ENCODE measurements at places on chromosomes 1 and 21.

DNA sequence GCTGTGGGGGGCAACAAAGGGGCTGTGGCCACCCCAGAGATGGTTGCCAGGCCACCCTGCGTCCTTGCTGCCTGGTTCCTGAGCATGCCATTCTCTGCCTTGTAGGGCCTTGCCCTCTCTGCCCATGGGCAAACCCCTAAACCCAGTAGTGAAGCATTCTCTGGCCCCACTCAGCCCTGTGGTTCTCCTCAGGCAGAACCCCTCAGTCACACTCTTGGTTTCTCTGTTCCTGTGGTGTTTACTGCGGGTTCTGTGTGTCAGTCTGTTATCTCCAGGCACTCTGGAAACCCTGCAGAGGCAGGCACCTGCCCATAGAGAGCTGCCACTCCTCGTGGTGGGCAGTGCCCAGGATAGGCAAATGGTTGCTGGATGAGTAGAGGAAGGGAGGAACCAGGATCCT is 41.1 kb upstream of the IL19 start:
- no peak for DNase-seq

GRCh38 chr1:185693654-185694053 is 40.5 kb upstream of the HMCN1 start:
- no peak for DNase-seq

GRCh38 chr1:54297596-54298283 is 97.8 kb downstream of the MRPL37 start:
- no peak for DNase-seq

DNA sequence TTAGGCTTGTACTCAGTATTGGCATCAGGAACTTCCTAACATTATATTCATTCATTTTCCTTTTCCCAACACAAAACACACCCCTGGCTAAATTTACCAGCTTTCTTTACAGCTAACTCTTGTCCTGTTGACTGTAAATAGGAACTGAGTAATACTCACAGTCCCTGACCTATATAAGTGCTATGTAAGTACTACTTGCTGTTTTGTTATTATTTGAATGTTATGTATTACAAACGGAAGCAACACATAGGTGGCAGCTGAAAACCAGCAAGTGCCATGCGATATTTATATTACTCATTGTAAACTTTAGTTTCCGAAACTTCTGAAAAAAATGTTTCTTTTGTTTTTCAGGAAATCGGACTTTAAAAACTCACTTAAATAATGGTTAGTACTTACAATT is 21.5 kb downstream of the PTGER3 start:
- no peak for DNase-seq

- DNase-seq = peak; percentile 48
Measured at GRCh38 chr1:218347723-218348627, 2.8 kb downstream of the TGFB2 start.

DNA sequence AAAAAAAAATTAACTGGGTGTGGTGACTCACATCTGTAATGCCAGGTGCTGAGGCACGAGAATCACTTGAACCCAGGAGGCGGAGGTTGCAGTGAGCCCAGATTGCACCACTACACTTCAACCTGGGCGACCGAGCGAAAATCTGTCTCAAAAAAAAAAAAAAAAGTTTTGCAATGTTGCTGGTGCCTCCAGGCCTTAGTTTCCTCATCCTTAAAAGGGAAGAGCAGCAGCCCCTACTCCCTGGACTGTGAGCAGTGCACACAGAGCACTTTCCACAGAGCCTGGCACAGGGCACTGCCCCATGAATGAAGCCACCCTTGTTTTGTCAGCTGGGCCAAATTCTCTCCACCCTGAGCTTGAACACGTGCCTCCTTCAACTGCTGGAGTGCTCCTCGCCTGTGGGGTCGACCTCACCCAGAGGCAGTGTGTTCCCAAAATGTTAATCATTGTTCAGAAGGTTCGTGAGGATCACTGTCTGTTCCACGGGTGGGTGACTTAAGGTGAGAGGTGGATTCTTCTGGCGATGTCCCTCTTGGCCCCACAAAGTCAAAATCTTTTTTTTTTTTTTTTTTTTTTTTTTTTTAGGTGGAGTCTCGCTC is 152.1 kb upstream of the TMEM51 start:
- no peak for DNase-seq

DNA sequence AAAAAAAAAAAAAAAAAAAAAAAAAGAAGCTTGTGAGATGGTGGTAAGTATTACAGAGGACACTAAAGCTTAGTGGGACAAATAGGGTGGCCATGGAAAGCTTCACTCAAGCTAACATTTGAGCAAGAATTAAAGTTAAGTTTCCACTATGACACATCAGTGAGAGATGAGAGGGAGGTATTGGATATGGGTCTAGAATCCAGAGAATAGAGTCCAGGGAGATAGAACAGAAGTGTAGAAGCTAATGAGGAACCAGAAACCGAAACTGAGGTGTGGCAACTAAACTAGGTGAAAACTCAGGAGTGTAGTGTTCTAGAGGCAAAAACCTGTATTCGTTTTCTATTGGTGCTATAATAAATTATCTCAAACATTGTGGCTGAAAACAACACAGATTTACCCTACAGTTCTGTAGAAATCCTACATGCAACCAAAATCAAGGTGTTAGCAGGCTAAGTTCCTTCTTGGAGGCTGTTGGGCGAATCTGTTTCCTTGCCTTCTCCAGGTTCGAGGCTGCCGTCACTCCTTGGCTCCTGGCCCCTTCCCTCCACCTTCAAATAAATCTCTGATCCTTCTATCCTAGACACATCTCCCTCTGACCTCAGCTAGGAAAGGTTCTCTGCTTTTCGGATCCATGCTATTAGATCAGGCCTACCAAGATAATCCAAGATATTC is 36.2 kb downstream of the PTP4A2 start:
- DNase-seq = no peak

DNA sequence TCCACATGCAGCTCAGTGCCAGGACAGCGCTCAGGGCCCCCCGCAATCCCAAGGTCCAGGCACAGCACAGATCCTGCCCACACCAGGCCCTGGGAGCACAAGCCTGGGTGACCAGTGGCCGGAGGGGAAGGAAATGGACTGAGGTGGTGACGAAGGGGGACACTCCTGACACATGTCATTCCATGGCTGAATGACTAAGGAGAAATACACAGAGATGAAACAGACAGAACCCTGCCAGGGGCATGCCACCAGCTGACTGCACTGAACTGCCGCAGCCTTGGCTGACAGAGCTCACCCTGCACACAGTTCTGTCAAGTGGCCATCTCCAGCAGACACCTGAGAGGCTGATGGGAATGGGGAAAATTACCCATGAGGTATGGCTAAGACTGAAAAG is 56.1 kb downstream of the HSF2BP start:
- DNase-seq = peak; percentile 9

GRCh38 chr1:37561133-37562132 is 4.7 kb downstream of the DNALI1 start:
- peak; percentile 87 for DNase-seq

GRCh38 chr1:2601721-2602303 is 15.2 kb downstream of the PRXL2B start:
- no peak for DNase-seq

DNA sequence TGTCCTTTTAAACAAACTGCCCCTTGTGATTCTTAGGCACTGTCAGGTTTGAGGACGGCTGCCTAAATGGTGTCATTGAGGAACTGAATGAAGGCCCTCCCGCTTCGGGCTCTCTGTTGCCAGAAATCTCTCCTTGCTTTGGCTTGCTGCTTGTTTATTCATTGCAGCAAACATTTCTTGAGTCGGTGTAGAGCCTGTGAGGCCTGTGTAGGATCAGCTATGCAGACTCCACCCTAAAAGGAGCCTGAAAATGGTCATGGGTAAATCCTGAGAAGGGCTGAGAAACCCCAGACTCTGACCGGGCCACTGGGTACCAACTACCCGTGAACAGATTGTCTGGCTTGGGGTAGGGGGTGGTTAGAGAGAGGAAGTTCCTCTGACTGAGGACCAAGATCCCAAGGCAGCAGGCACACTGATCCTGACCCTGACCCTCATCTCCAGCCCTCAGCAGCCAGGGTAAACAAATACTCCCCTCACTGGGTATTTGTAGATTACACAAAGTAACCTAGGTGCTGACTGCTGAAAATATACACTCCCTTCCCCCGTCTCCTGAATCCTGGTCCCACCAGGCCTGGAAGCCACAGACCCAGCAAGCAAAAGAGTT is 3.1 kb downstream of the IL6R start:
- DNase-seq = no peak

GRCh38 chr1:170491291-170491690 is 40.7 kb upstream of the GORAB start:
- DNase-seq = no peak

DNA sequence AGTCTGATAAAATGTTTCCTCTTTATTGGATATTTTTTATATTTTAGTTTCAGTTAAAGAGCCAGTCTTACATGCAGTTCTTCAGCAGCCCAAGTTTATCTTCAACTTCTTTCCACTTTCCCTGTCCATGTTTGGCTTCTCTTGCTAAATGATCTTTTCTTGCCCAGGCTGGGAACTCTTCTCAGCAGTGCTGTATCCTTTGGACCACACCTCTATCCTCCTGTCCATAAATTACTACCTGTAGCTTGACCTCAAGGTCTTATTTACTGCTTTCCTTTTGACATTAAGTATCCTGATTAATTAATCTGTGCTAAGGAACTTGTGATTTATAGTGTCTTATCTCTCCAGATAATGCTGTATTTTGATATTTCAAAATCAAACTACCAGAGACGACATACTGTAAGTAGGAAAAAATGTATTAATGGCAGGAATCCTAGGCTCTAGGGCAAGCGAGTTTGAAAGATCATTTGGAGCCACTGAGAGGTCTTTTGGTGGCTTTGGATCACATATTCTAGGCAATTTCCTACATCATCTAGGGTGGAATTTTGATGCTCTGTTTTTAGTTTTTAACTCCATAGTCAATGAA is 20.5 kb upstream of the PDC start:
- DNase-seq = no peak

DNA sequence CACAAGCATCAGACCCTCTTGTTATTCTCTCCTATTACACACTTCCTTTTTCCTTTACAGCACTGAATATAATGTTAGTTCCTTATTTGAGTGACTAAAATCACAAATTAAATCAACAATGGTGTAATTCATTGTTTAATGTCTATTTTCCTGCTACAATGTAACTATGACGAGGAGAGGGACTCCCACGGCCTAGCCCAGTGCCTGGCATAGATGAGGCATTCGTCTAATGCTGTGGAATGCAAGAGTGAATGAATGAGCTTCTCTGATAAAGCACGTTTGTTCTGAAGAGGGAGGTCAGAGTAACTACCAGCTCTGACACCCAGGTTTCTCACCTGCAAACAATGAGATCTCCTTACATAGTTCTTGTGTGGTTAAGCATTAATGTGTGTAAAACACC is 479.4 kb downstream of the OMA1 start:
- DNase-seq = no peak

DNA sequence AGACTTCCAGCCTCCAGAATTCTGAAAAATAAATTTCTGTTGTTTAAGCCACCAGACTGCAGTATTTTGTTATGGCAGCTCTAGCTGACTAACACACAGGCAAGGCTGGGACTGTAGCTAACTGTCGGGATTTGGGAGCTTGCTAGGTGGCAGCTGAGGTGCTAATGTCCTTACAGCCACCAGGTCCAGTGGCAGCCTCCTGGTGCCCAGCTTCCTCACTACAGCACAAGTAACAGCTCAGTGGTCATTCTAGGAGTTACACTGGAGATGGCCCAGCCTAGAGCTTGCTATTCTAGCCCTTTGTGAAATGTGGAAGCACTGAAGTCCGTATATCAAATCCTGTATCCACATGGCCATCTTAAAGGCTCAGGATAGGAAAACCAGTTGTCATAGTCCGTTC is 4.3 kb upstream of the C1orf115 start:
- no peak for DNase-seq

DNA sequence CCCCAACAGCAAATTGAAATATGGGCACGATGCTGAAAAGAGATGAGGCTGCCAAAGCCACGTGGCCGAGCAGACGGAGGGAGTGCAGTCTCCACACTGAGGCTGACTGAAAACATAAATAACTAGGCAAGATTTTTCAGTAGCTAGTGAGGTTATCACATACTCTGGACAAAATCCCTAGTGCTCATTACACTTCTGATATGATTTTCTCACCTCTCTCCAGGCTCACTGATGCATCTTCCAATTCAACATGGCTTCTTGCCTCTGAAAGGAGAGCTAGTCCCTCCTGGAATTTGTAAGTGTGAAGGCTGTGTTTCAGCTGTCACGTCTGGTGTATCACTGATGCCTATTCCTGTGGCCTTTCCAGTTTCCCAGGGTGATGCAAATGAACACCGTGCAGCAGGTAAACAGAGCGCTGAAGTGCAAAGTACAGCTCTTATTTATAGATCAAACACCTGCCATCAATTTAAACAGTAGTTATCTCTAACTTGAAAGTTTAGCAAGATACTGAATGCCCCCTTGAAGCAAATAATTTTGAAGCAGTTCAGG is 656.1 kb downstream of the KIF26B start:
- DNase-seq = peak; percentile 81

DNA sequence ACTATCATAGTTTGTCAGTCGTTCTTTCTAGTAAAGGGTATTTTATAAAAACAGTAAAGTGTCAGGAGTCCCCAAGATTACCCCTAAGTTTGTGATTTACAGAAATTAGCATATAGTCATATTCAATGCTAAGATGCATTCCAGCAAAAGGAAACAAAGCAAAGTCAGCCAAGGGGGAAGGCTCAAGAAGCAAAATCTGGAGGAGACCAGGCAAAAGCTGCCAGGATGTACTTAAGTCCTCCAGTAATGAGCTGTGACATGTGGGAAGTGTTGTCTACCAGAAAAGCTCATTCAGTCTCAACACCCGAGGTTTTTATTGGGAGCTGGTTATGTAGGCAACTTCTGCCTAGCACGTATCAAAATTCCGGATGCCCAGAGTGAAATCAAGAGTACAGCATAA is 373.4 kb upstream of the TMPRSS15 start:
- no peak for DNase-seq

GRCh38 chr1:56834137-56834900 is 15.1 kb upstream of the FYB2 start:
- no peak for DNase-seq

DNA sequence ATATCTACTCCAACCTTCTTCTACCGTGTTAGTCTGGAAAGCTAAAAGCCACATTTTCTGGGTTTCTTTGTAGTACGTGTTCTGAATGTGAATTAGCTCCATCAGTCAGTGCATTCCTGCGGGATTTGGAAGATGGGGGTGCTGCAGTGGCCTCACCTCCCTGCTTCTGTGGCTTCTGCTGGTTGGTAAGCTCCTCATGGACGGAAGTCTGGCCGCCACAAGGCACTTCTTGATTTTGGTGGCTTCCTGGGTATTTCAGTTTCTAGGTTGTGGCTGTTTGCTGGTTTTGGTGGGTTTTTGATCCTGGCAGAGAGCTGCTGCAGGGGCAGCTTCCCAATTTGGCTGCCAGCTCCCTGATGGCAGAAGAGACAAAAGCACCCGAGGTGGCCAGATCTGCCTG is 20.9 kb upstream of the TACSTD2 start:
- DNase-seq = no peak

- no peak for DNase-seq
Measured at GRCh38 chr21:42784276-42784675, 95.1 kb downstream of the WDR4 start.

DNA sequence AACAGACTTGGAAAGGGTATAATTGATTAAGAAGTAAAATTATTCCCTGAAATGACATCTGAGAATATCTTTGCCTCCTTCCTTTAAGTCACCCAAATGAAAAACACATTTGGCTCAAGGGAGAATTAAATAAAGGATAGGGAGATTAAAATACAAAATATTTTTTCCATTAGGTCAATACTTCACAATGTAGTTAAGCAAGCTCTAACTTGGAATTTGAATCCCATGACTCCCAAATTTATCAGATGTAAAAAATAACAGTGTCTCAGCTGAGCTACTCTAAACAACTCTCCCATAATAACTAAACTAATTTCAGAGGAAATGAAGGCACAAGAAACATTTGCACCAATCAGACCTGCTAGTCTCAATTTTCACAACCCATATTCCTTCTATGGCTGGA is 6.5 kb upstream of the NMNAT2 start:
- no peak for DNase-seq
